ENCODE measurements at places on chromosomes 1 and 21. TPM values are rescaled to one million over a fixed set of nuclear protein-coding genes. Genes with fewer than 3 reads are reported as not detected.

Gene NBPF19
- total RNA-seq, result 12.8 TPM

DNA sequence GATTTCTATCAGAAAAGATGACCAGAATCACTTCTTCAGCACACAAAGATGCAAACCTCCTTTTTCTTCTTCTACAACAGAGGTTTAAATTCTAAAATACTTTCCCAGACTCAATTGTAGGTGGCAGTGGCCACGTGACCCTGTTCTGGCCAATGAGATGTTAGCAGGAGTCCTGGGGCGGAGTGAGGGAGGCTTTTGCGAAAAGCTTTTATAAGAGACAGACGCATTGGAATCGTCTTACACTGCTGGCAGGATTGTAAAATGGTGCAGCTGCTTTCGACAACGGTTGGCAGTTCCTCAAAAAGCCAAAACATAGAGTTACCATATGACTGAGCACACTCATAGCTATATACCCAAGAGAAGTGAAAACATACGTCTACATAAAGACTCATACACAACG is 87.0 kb upstream of the MAGI3 start:
- no peak for DNase-seq

GRCh38 chr1:36628804-36629203 is 146.1 kb upstream of the CSF3R start:
- no peak for DNase-seq

Gene S100A2
- 3.5 TPM for total RNA-seq

Gene LENEP
- total RNA-seq, result 0.36 TPM

DNA sequence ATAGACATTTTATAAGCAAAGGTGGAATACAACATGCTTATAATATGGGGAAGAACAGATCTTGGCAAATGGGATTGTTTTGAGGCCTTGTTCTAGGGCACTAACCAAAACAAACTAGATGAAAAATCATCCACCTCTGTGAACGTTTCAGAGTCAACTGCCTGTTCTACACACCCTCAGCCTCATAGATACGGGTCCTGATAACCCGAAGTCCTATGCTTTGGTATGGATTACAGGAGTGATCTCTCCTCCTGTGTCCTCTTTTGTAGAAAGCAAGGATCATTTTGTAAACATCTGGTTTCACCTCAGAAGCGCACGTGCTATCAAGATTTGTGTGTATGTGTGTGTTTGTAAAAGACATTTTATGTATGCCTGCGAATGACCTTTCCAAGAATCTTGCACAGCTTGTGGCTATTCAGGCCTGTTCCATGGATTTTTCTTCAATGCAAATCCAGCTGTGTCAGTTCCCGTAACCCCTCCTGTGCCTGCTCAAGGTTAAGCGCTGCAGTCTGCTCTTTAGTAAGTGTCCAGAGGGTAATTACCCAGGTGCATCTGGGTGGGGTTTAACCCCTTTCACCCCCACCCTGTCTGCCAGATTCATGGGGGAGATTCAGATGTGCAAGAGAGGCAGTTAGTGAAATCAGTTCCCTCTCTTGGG is 132.4 kb downstream of the ROR1 start:
- no peak for DNase-seq

Gene OR14K1
- total RNA-seq, result not detected

Gene U2AF1
- total RNA-seq, result 38.5 TPM

Gene OR2G6
- total RNA-seq, result not detected

Gene TEDDM1
- total RNA-seq, result not detected

- DNase-seq, result no peak
Measured at GRCh38 chr21:18138507-18138906, 106.1 kb upstream of the CHODL start.

All from activated CD4-positive, alpha-beta memory T cell treated with anti-CD3 and anti-CD28 coated beads for 36 hours (primary cell).